ENCODE measurements at places on chromosomes 6 and 20. TPM values are rescaled to one million over a fixed set of nuclear protein-coding genes. Genes with fewer than 3 reads are reported as not detected.

SMOC2 gene
- polyA plus RNA-seq = 176 TPM

ABHD16B gene
- 0.68 TPM for polyA plus RNA-seq

VIP gene
- 13.3 TPM for polyA plus RNA-seq

TCF15 gene
- polyA plus RNA-seq = 0.65 TPM

GRIK2 gene
- 1.7 TPM for polyA plus RNA-seq

TNNC2 gene
- polyA plus RNA-seq = 4.1 TPM

PRDM13 gene
- not detected for polyA plus RNA-seq

C6orf58 gene
- polyA plus RNA-seq = not detected

HBS1L gene
- 47.3 TPM for polyA plus RNA-seq

HLA-DPA1 gene
- polyA plus RNA-seq = 51.6 TPM

ARG1 gene
- 0.53 TPM for polyA plus RNA-seq

DNA sequence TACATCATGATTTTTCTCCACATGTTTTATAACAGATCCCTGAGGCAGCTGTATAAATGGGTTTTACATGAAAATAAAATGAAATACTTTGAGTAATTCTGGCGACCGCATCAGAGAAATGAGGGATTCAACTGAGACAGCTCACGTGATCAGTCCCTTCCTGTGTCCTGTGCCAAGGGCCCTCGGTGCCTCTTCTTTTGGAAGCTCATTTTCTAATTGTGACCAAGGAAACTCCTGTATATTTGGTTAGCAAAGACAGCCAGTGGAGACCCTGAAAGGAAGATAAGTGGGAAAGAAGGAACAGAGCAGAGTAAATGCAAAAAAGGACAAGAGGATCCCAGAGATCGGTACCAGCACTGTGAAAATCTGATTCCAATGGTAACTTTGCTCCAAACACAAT, 129.9 kb downstream of the FYN start:
- no peak for DNase-seq

- DNase-seq = no peak
These were observed 31.0 kb downstream of the NPEPL1 start for GRCh38 chr20:58723628-58723984.

DNA sequence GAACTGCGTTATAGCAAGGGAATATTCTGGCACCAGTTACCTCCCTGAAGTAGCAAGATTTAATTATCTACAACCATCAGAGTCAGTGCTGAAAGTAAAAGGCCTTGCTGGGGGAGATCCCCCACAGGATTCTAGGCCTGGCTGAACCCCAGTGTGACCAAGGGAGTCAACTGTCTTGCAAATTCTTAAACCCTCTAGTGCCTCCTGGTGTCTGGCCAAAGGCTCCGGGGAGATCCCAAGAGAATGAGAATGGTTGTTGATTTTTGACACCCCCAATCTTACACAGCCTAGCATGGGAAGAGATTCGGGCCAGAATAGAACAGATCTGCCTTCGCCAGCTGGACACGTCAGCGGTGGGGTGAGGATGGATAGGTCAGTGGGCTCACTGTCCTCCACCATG, 179.4 kb downstream of the ERMARD start:
- DNase-seq = no peak

- DNase-seq = peak; percentile 17
These were observed at the start of gene STXBP5 for GRCh38 chr6:147204060-147204785. TSS of gene STXBP5 (plus strand) at chr6:147204417. CDS start at chr6:147204533, 116 bp downstream.

DNA sequence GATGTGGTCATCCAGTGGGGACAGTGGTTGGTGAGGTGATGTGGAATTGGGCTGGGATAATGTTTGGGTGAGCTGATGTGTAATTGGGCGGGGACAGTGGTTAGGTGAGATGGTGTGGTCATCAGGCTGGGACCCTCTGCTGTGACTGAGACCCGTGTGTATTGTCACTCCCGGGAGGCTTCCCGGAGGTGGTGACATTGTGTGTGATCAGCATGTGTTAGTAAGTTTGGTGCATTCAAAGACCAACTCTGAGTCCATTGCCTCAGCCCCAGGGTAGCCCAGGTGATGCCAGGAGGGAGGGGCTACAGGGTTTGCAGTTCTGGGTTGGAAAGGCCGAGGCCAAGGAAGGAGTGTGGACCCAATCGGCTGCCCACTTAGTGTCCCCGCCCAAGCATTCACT, 375.5 kb downstream of the TAF4 start:
- DNase-seq = no peak

- DNase-seq = no peak
These were observed 7.5 kb downstream of the C2 start for GRCh38 chr6:31935021-31935420.

GRCh38 chr20:38125157-38126056, 39.7 kb downstream of the TGM2 start:
- DNase-seq = peak; percentile 69

DNA sequence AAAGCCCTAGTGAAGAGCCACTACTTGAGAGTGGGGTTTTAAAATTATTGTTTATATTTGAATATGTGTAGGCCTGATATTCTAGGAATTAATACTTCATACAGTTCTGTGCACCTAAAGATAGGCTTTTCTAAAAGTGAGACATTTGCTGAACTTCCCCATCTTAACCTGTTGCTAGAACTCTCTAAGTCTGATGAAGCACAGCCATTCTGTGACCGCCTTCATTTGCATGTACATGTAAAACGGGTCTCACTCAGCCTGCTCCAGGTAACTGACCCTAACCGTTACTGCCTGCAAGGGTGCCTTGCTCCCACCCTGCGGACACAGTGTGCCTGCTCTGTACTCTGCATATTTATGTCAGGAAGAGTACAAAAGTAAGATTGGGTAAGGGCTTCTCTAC, 44.3 kb upstream of the IRF4 start:
- DNase-seq = no peak

DNA sequence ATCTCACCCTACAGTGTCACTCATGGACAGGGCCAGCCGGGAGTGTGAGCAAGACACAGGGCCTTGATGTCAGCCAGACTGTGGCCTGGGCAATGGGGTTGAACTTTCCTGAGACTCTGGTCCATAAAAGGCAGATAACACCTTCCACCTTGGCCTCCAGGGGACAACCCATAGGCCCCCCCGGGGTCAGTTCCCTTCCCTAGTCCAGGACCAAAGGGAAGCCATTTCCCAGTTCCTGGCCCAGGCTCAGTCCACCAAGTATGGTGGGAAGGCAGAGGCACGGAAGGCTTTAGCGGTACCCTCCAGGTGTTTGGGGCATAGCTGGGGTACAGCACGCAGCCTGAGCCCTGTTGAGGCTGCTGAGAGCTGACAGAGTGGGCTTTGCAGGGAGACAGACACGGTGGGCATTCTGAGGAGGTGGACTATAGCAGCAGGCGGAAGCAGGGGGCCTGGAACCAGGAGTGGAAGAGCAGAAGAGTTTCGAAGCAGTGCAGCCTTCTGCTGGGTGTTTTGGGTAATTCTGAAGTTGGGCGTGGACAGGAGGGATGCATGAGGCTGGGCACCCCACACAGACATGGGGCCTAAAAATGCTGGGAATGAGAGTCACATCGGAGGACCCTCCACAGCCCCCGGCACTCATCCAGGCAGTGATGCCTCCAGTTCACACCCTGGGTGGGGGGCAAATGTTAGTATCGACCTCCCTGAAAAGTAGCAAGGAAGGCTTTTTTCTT, 43.9 kb upstream of the CD93 start:
- DNase-seq = no peak

- no peak for DNase-seq
These were observed 440.8 kb downstream of the UTRN start for GRCh38 chr6:144725736-144726522.

GRCh38 chr6:100809346-100809745, 71.8 kb downstream of the ASCC3 start:
- no peak for DNase-seq

DNA sequence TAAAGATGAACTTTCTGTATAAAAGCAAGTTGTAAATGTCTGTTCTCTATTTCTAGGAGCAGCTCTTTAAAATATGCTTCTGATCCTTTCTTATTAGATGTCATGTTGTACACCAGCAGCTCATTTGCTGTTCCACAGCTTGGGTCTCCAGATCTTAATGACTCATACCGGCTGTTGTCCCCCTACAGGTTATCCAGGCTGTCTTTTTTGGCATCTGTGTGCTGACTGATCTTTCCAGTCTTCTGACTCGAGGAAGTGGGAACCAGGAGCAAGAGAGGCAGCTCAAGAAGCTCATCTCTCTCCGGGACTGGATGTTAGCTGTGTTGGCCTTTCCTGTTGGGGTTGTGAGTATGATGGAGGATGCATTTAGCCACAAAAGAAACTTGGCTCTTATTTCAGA, 76.0 kb downstream of the AIG1 start:
- no peak for DNase-seq

DNA sequence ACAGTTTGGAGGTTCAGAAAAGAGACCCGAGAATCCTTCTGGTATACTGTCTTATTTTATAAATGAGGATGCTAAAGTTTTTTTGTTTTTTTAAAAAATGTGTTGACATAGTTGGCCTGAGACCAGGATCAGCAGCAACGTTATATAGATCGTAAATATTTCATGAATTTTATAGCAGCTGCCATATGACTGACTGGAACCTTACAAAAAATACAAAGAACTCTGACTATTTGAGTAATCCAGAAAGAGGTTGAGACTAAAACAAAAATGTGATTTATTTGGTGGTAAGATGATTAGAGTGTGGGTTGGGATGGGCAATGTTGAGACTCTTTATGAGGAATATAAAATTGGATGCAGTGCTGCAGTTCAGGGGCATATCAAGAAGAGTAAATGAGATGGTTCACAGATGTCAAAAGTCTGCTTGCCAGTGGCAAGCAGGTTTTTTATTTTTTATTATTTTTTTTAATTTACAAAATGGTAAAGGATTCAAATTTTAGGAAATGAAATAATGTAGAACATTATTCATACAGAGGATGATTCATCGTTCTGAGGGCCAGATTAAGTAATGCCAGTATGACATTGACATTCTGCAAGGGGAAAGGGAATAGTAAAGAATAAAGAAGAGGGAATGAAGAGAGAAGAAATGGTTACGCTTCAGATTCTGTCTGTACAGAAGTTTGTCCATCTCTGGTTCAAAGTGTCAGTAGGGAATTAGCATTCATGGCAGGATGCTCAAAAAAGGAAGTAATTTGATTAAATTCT, 58.5 kb downstream of the SCAF8 start:
- no peak for DNase-seq

- DNase-seq = no peak
These were observed 12.6 kb upstream of the GNMT start for GRCh38 chr6:42947950-42948349.

- no peak for DNase-seq
These were observed 128.2 kb upstream of the ADGRB3 start for GRCh38 chr6:68506911-68507310.

- DNase-seq = no peak
These were observed at the start of gene MUCL3 for GRCh38 chr6:30940361-30940986. TSS of gene MUCL3 (plus strand) at chr6:30940973. CDS start at chr6:30941000, 27 bp downstream.

- DNase-seq = no peak
These were observed 20.1 kb downstream of the COL21A1 start for GRCh38 chr6:56227071-56227879.

DNA sequence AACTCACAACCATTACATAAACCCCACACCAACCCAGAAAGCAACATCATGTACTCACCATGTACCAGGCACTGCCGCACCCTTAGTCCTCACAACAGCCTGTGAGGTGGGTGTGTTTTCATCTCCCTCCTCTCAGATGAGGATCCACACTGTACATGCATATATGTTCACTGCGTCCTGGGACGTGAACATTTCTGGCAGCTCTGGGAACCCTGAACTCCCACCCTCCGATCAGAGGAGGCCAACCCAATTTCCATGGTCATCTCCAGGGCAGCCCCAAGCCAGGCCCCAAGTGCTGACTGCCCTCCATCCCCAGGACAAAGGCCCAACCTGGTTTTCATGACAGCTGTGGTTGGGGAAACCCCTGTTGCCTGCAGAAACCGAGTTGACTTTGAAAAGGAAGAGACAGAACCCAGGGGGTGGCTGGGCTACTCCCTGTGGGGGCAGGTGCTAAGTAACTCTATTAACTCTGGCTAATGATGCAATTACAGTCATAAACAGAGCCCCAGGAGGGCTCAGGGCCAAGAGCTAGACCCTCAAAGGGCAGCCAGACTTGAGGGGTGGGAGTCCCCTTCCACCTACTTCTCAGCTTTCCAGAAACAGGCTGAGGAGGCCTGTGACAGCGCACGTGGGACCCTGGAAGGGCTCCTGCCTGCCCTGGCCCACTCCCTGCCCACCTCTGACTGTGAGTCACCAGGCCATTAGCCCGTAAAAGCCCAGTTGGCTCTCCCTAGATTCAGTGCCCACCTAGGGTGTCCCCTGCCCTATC, 2.6 kb downstream of the TFEB start:
- no peak for DNase-seq

Data from urinary bladder (tissue), 4 donors.